Fibroblast of skin of left quadriceps (primary cell): ENCODE measurements at places on chromosomes 7 and 10.

- no peak for DNase-seq
Measured at GRCh38 chr10:32070645-32071044, 14.4 kb upstream of the KIF5B start.

DNA sequence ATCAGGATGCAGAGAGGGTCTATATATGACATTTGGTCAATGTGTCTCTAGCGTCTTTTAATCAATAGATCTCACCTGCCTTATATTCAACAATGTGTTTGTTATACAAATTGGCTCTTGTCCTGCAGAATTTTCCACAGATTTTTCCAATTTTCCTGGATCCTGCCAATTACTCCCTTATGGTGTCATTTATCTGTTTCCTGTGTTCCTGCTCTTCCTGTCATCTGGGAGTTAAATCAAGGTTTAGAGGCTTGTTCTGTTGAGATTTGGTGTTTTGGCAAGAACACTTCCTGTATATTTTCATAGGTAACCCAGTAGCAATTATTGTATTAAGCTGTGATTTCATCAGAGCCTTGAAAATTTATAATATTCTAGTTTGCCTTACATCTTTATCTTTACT lies 8.8 kb upstream of the C10orf71 start:
- no peak for DNase-seq

GRCh38 chr10:91287276-91287675 lies 66.8 kb downstream of the PCGF5 start:
- no peak for DNase-seq

DNA sequence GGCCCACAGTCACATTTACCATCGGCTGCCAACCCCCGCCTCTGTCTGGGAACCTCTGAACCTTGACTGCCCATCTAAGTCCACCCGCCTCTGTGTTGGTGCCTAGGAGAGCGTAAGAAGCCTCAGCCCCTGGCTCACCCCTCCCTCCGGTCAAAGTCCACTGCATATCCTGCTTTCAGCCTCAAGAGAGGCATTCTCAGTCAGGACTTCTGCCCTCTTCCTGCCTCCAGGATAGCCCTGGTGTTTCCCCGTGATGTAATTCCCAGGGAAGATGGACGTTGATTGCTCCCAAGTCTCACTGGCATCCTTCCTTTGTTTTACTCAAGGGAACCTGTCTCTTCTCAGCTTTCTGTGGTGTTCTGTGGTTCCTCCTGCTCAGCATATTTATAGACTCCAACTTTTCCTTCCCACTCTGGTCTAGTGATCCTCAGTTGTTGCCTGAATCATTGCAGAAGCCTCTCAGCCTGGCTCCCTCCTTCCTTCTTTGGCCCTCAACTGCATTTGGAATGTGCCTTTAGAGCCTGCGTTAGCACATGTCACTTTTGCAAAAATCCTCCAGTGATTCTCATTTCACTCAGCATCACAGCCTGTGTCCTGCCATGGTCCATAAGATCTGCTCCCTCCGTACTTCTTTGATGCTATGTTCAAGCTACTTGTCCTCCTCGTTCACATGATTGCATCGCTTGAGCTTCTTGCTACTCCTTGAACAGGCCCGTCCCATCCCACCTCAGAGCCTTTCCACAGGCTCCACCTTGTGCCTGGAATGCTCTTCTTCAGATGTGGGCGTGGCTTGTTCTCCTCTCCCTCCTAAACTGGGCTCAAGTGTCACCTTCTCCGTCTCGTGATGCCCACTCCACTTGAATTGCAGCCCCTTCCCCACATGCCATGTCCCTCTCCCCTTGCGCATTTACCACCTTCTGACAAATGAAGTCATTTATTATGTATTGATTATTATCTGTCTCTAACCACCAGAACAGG lies 124.2 kb downstream of the PLPP4 start:
- DNase-seq, result no peak

GRCh38 chr10:77401683-77402082 lies 235.9 kb downstream of the KCNMA1 start:
- DNase-seq, result no peak

DNA sequence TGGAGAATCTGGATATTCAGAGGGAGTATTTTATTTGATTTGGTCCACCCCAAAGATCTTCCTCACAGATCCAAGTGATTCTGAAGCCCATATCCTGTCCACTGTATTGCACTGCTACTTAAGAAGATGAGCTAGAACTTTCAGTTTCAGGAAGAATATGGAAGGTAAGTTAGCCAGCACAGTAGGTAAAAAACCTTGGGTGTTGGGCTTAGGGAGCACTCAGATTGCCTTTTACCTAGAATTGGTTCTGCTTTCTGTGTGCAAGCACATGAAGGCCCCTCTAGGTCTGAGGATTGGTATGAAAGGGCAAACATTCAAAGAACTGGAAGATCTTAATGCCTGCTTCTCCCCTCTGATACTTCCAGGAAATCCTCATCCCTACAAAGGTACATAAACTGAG lies 146.7 kb upstream of the COL1A2 start:
- DNase-seq, result no peak

GRCh38 chr7:73904219-73905137 lies 43.5 kb downstream of the TMEM270 start:
- DNase-seq, result no peak

DNA sequence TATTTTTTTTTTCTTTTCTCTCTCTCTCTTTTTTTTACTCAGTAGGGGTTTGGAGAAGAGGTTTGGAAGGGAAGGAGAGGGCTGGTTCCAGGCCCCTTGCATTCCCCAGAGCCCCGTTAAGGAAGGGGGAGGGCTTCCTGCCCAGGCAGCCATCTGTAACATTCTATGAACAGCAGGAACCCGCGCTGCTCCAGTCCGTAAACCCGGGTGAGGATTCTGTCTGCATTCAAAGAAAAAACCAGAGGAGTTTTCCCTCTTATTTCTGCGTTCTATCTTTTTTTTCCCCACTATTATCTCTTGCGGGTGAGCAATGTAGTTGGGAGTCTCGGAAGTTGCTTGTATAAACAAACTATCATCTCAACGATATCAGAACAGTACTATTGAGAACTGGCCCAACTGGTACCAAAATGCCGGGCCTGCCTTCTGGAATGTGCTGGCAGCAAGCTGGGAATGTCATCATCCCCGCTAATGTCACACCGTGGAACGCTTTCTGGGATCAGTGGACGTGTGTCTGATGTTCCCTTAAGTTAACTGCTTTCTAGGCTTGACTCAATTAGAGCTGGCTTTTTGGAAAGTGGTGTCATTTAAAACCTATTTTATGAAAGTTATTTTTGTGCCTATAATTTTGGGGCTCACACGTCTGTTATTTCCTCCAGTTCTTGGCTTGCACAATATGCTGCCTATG lies 153.1 kb upstream of the MEOX2 start:
- DNase-seq, result no peak

DNA sequence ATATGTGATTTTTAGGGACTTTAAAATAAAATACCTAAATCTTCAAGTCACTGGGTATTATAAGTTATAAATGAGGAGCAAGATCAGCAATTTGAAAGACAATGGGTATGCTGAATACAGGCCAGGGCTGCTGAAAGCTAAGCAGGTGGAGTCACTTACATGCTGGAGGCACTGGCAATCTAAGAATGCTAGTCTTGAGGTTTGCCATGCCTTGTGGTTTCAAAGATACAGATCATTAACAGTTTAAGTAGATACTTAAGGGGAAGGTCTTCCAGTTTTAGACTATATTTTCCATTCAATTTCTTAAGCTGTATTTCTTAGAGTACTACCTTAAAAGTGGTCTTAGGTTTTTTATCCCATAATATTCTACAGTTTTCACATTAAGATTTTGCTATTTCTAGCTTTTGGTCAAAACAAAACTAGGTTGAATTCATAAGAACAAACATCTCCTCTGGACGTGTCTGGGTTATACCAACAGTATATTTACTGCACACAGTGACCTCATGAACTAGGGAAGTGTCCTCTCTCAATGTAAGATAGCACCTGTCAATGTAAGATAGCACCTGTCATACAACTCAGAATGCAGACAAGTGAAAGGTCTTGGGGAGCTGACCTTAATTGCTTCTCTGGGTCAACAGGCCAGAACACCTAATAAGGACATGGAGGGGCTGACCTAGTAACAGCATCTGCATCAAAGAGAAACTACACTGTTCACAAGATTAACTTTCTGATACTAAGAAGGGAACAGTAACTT lies 2.0 kb downstream of the SRI start:
- DNase-seq, result no peak

GRCh38 chr7:121279060-121279620 lies 49.7 kb upstream of the WNT16 start:
- DNase-seq, result no peak

DNA sequence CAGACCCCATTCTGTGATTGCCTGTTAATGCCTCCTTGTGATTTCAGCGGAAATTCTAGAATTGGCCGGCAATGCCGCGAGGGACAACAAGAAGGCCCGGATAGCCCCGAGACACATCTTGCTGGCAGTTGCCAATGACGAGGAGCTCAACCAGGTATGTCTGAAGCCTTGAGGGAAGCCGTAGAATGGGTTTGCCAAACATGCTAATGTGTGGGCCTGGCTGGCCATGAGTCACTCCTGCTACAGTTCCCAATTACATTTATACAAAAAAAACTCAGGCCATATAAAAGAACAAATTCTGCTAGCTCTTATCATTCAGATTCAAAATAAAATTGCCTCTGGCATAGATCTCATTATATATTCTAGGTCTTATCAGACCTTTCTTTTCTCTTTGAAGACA lies 37.4 kb downstream of the MACROH2A2 start:
- DNase-seq, result no peak

- DNase-seq, result no peak
Measured at GRCh38 chr10:75926763-75927162, 495.3 kb downstream of the LRMDA start.

- no peak for DNase-seq
Measured at GRCh38 chr7:29045258-29046086, 87.3 kb upstream of the TRIL start.

- no peak for DNase-seq
Measured at GRCh38 chr10:88097092-88097516, 233.7 kb downstream of the PTEN start.

- DNase-seq, result no peak
Measured at GRCh38 chr7:38828026-38828425, 81.0 kb downstream of the VPS41 start.

DNA sequence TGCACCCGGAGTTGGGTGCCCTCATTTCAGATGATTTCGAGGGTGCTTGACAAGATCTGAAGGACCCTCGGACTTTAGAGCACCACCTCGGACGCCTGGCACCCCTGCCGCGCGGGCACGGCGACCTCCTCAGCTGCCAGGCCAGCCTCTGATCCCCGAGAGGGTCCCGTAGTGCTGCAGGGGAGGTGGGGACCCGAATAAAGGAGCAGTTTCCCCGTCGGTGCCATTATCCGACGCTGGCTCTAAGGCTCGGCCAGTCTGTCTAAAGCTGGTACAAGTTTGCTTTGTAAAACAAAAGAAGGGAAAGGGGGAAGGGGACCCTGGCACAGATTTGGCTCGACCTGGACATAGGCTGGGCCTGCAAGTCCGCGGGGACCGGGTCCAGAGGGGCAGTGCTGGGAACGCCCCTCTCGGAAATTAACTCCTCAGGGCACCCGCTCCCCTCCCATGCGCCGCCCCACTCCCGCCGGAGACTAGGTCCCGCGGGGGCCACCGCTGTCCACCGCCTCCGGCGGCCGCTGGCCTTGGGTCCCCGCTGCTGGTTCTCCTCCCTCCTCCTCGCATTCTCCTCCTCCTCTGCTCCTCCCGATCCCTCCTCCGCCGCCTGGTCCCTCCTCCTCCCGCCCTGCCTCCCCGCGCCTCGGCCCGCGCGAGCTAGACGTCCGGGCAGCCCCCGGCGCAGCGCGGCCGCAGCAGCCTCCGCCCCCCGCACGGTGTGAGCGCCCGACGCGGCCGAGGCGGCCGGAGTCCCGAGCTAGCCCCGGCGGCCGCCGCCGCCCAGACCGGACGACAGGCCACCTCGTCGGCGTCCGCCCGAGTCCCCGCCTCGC lies at the start of gene EGFR:
Gene EGFR (plus strand): TSS at position 657 of the 830 bp plus-strand sequence. CDS start 261 bp downstream, outside the sequence.
- peak; percentile 40 for DNase-seq

DNA sequence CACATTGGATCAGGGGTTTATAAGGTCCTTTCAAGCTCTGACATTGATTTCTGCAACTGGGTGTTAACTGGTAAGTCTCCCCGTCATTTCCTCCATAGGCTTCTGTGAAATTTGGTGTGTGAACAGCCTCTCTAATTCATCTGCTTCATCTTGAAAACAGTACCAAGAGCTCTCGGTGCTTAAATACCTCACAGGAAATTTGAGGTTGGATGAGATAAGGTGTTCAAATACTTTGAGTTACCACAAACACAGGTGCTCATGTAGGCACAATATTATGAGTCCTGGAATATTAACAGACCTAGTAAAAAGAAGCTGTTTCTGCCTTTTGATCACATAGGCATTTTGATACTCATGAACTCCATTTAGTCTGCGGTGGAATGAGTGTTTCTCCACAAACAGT lies 85.2 kb downstream of the RTKN2 start:
- DNase-seq, result no peak
